ENCODE measurements at places on chromosomes 5 and 9.

- peak; percentile 6 for DNase-seq
These were observed 318.7 kb downstream of the TMEM161B start for GRCh38 chr5:87949676-87950631.

GRCh38 chr5:167658889-167659288 lies 632.6 kb upstream of the WWC1 start:
- no peak for DNase-seq

GRCh38 chr5:157793301-157793700 lies 49.8 kb downstream of the LSM11 start:
- no peak for DNase-seq

DNA sequence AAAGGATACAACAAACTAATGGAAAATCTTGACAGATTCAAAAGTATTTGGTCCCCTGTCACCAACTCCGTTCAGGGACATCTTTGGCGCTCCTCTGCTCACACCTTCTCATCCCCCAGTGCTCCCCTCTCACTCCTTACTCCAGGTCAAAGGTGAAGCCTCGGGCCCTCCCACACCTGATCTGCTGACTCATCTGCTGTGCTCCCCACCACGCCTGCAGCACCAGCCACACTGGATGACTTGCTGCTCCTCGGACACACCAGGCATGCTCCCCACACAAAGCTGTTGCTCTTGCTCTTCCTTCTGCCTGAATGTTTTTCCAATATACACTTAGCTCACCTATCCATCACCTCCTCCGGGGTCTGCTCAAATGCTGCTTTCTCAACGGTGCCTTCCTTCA lies 123.4 kb downstream of the ESM1 start:
- DNase-seq: no peak

DNA sequence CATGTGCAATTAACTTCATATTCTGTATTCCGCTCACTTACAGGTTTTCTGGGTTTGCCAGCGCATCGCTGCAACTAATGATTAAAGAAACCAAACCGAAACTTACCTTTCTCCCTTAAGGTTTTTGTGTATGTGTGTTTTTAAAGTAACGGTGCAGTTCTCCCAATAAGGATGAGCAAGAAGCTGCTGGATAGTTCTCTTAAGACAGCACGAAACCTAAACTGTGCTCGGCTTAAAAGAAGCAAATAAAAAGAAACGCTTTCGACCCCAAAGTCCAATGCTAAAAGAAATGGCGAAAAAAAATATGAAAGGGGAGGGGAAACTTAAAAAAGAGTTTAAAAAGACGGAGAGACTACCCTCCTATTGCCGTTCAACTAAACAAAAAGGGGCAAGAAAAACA lies 340 bp downstream of the ELAVL2 start:
- DNase-seq: no peak

- DNase-seq: no peak
These were observed 144.5 kb upstream of the NUDT12 start for GRCh38 chr5:103706939-103707682.

DNA sequence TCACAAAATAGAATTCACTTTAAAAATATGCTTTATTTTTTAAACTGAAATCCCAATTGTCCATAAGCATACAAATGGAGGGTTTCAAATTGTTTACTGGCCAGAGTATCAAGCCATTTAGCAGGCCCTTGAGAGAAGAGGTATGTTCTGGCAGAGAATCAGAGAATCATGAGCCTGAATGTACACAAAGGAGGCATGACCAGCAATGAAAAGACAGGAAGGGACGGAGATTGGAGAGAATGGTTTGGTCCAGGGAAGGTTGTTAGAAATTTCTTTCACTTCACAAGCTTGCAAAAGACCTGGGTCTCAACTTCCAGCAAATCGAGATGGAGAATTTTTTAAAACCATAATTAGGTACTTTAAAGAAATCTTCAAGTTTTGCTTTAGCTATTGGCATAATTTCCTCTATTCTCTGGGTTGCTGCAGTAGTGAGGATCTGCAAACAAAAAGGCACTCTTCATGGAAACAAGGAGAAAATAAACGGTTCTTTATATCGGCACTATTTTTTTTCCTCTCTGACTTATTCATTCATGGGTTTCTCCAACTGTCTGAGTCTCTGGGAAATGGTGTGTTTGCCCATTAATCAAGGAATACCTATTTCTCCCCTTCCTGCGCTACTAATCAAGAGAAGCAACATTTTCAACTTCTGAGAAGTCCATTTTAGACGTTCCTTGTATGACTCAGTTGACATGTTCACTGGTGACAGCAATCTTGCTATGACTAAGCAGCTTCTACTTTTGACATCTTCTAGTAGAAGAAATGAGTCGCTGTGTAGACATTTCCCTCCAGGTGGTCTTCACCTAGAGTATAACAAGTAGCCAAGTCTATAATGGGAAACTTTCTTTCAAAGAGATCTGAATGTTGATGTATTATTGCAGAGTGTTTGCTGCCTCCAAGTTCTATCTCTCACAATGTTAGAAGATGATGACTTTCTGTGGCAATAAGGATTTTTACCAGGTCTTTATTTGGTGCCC lies 23.1 kb upstream of the ERCC6L2 start:
- DNase-seq: no peak

DNA sequence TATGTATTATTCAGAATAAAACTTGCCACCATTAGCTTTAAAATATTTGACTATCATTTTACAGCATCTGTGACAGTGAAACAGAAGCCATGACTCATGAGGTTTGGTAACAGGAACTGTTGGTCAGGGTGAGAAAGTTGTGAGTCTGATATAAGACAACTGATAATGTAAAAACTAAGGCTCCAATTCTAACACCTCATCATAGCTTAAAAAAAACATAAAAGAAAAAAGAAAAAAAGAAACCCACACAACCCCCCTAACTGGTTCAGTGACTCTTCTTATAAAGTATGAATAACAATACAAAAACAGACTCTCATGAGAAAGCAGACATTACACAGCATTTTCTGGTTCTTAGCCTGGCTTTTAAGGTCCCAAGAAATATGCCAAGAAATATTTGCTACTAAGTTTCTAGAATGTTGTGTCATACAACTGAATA lies 85.8 kb downstream of the MRPS27 start:
- no peak for DNase-seq

GRCh38 chr5:11432116-11432515 lies 472.1 kb downstream of the CTNND2 start:
- DNase-seq: no peak

- no peak for DNase-seq
These were observed 1780.5 kb upstream of the CDH6 start for GRCh38 chr5:29412979-29413378.

GRCh38 chr5:76471406-76471805 lies 68.3 kb downstream of the IQGAP2 start:
- no peak for DNase-seq

- DNase-seq: no peak
These were observed 209.6 kb upstream of the TNC start for GRCh38 chr9:115327436-115328122.

DNA sequence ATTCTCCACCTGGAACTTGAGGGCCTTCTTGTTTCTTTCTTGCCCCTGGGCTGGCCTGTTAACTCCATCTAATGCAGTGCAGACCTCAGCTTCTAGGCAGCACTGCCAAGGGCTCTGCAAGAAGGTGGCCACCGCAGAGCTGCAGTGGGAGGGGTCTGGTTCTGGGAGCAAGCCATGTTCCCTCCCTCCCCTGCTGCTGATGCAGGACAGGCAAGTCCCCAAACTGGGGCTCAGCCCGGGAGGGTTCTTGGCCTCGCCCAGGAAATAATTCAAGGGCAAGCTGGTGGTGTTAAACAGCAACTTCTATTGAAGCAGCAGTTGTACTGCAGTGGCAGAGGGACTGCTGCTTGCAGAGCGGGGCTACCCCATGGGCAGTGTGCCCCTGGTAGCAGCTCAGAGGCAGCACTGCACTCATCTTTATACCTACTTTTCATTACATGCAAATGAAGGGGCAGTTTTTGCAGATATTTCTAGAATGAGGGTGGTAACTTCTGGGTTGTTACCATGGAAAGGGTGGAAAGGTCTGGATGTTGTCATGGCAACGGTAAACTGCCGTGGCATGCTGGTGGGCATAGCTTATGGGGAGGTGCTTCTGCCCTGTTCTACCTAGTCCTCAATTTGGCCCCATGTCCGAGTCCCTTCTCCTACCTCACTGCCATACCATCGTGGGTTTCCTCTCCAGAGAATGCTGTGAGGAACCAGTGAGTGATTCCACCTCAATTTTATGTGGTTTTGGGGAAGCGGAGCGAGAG lies 82.1 kb downstream of the WDR41 start:
- no peak for DNase-seq

DNA sequence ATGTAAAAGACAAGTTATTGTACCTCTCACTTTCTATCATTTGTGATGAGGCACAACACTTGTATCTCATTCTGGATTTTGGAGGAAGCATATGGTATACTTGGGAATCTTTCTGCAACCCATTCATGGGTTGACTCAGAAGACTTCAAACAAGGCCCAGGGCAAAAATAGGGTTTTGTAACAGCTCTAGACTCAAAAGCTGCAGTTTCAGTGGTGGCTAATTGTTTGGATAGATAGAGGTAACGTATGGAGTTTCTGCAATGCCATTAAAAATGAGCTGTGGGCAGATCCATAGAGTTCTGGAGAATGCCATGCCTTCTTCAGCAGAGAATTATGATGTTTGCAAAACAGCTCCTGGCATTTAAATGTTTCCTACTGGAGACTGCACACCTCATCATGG lies 279.6 kb upstream of the VLDLR start:
- no peak for DNase-seq

DNA sequence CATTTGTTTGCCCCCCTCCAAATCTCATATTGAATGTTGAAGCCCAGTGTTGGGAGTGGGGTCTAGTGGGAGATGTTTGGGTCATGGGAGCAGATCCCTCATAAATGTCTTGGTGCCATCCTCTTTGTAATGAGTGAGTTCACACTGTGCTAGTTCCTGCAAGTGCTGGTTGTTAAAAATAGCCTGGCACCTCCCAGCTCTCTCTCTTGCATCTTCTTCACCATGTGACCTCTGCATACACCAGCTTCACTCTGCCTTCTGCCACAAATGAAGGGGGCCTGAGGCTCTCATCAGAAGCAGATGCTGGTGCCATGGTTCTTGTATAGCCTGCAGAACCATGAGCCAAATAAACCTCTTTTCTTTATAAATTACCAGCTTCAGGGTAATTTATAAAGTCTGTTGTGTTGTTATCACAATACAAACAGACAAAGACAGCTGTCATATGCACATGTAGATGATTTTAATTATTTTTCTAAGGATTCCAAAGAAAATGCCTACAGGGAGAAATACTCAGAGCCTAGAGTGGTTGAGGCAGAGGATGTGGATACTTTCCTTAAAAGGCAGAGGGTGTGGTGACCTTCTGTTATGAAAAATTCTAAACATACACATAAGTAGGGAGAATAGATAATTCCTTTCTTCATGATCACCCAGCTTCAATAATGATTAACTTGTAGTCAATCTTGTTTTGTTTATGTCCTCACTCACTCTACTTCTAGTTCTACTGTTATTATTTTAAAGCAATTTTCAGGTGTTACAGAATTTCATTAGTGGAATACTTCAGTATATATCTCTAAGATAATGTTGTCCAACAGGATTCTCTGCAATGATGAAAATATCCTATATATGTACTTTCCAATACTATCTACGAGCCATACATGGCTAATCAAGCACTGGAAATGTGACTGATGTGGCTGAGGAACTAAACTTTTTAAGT lies 75.1 kb upstream of the RANBP6 start:
- DNase-seq: no peak

GRCh38 chr9:132062806-132063205 lies 16.9 kb downstream of the MED27 start:
- no peak for DNase-seq

- no peak for DNase-seq
These were observed 57.5 kb downstream of the GPR21 start for GRCh38 chr9:123090956-123091355.

DNA sequence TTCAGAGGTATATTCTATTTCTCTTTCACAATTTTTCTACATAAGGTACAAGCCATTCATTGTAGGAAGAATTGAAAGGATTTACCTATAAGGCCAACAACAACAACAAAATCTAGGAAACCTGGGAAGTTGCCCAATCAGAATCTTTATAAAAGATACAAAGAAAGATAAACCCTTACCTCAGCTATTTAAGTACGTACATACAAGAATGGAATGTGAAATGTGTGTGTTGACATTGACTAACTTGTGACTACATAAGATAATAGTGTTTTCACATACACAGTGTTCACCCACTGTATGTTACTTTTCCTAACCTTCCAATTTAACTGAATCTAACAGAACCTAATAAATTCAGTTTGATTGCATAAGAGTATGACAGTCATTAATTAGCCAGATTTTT lies 154.1 kb downstream of the ADAMTS6 start:
- no peak for DNase-seq

GRCh38 chr9:31908891-31909480 lies 475.5 kb upstream of the ACO1 start:
- no peak for DNase-seq

DNA sequence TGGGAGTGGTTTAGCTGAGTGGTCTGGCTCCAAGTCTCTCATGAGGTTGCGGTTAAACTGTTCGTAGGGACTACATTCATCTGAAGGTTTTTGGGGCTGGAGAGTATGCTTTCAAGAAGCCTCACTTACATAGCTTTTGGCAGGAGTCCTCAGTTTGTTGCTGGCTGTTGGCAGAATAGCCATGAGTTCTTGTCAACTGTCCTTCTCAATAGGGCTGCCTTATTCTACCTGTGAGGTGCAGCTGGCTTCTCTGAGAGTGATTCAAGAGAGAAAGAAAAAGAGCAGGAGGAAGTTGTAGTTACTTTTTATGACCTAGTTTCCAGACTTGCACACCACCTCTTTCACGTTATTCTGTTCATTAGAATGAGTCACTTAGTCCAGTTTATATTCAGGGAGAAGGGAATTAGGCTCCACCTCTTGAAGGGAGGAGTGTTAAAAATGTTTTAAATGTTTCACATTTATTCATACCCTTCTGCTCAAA lies 33.2 kb downstream of the YTHDC2 start:
- DNase-seq: no peak

- no peak for DNase-seq
These were observed 603.8 kb downstream of the TLE4 start for GRCh38 chr9:80175286-80176150.

DNA sequence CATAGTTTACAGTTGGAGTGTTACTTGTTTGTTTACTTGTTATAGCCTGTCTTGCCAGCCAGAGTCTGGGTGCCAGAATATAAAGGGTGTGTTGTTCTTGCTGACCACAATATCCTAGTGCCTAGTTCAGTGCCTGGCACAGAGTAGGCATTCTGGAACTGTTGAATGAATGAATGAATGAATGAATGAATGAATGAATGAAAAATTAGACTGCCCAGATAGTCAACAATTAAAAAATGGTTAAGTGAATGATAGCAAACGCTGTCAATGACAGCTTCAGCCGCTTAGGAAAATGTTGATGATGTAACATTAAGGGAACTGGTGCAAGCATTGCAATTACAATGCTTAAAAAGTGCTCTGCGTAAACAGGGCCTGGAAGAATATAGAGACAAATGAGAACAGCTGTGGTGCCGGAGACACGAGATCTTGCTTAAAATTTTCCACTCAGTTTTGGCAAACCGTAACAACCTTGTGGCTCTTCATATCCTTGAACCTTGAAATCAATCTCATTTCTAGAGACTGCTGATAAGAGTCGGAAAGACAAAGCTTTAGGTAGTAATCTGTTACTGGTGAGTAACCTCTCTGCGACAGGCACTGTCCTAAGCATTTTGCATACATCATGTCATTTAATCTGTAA lies 4.7 kb upstream of the TTLL11 start:
- DNase-seq: no peak

- DNase-seq: no peak
These were observed 3.1 kb downstream of the GEMIN5 start for GRCh38 chr5:154934881-154935280.

GRCh38 chr5:134226441-134227192 lies 744 bp upstream of the PPP2CA start:
- no peak for DNase-seq

- no peak for DNase-seq
These were observed 85.6 kb upstream of the ATP10B start for GRCh38 chr5:160937570-160937969.

Measured in frontal cortex (tissue), 4 donors.